ENCODE measurements at places on chromosomes 5 and 9.

DNA sequence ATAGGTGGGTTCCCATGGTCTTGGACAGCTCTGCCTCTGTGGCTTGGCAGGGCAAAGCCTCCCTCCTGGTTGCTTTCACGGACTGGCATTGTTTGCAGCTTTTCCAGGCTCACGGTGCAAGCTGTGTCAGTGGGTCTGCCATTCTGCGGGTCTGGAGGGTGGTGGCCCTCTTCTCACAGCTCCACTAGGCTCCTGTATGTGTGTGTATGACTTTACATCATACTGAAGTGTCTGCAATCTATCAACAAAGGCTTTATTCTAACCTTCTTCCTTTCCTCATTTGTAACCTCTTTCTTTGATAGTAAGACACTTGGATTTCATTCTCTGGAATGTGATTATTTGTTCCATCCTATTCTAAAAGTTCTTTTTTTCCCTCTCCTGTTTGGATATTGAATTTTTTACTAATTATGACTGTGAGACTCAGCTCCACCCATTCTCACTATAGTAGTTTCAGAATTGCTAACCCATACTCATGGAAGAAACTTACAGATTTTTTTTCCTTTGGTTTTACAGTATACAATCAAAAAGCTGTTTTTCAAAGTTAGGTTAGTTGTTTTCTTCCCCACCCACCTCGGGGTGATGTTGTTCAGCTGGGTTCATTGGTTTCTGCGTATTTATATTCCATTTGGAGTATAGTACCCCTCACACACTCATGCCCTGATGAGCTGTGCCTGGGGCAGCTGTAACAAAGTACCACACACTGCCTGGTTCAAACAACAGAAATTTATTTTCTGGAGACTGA, 144.6 kb upstream of the OTULINL start:
- no peak for DNase-seq

DNA sequence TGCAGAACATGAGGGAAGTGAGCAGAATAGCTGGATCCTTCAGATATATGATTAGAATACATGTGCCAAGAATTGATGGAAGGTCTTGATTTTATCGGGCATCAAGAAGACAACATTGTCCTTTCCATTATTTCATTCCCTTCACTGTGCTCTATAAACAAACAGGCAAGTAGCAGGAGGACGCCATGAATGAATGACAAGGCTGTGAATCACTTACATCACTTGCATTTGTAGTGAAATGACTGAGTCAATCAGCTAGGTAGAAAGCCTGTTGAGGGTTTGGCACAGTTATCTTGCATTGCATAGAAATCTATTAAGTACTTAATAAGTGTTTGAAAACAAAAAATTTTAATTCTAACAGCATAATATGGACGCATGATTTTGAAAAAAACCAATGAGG, 548.8 kb upstream of the IZUMO3 start:
- no peak for DNase-seq

GRCh38 chr9:10059044-10059443, 553.8 kb downstream of the PTPRD start:
- no peak for DNase-seq

GRCh38 chr5:107215611-107216010, 455.1 kb downstream of the EFNA5 start:
- DNase-seq = no peak

- no peak for DNase-seq
Measured at GRCh38 chr5:1647580-1647979, 123.8 kb upstream of the LPCAT1 start.

GRCh38 chr5:40962207-40962955, 53.1 kb downstream of the C7 start:
- no peak for DNase-seq

DNA sequence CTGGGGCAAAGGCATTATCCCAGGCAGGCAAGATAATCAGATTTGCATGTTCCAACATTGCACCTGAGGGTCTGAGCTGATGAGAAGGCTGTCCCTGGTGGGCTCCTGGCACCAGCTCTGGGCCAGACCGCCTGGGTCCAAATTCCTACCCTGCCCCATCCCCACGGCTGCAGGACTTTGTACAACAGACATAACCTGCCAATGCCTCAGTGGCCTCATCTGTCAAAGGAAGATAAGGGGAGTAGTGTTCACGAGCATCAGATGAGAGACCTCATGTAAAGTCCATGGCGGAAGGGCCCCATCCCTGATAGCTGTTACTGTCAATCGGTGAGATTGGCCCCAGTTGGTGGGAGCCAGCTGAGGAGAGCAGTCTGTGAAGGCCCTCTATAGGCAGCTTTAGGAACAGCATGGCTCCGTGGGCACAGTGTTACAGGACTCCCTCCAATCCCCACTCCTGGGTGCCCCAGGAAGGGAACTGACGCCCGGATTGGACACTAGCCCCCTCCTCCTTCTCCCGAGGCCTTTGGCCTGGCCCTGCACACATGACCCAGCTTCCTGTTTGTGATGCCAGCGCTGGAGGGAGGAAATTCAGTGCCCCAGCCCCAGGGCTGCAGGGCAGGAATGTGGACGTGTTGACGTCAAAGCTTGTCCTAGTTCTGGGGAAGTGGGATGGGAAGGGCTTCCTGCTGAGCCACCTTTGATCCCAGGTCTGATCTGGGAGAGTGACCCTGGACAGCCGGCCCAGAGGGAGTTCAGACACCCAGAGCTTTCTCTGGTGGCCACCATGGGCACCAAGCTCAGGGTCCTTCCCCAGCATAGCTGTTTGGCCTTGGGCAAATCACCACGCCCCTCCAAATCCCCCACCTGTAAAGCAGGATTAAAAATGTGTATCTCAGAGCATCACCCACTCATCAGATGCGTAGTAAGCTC, 56.2 kb downstream of the DUSP1 start:
- no peak for DNase-seq

- DNase-seq = peak; percentile 5
Measured at GRCh38 chr9:92770360-92770995, 5.8 kb upstream of the BICD2 start.

DNA sequence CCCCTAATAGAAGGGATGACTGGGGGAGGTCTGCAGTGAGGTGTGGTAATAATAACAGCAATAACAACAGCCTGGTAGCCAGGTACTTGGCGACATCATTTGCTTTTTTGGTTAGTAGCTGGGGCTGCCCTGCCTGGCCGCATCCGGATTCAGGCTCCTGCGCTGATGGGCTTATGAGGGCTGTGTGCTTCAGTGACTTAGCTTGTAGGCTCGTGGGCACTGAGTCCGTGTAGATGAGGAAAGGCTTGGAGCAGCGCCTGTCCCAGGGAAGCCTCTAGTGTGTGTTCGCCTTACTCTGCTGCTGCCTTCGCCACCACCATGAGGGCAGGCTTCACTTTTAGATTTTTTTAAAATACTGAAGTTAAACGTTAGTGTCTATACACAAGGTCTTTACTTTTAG, 4.5 kb downstream of the NDUFS6 start:
- DNase-seq = no peak

DNA sequence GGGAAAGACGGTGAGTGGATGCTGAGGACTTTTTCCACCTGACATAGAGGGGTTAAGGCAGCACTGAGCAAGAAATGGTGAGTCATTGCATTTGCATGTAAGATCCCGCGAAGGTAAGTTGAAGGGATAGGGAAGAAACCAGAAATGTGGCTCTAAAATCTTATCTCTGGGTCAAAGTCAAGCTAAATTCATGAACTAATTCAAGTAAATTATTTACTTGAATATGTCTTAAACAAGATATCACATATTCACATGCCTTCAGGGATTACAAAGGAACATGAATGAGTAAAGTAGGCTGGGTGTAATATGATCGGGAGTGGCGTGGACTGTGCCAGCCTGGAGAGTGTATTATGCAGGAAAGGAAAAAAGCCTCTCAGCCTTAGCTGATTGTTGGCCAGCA, 74.4 kb upstream of the EQTN start:
- no peak for DNase-seq

DNA sequence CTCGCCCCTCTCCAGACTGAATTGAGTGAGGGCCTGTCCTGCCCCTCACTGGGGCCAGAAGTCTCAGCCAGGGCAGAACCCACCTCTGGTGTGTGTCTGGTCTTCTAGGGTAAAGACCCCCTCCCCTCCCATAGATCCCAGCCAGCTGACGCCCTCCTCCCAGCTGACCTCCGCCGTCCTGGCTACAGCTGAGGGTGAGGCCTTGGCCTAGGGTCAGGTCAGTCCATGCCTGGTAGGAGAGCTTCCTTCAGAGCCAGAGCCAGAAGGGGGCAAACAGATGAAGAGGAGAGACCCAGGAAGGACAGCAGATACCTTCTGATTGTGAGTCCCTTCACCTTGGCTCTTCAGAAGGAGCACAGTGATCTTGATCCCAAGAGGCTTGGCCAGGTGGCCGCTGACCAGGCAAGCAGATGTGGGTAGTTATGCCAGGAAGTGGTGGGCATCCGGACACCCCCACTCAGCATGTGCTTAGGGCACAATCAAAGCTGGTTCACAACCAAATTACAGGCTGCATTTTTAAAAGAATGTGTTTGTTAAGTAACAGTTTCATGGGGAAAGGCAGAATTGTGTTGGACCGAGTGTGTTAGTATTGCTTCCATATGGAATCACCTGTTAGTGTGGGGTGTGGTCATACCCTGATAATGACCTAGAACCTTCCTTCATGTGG, 29.9 kb downstream of the JADE2 start:
- no peak for DNase-seq

DNA sequence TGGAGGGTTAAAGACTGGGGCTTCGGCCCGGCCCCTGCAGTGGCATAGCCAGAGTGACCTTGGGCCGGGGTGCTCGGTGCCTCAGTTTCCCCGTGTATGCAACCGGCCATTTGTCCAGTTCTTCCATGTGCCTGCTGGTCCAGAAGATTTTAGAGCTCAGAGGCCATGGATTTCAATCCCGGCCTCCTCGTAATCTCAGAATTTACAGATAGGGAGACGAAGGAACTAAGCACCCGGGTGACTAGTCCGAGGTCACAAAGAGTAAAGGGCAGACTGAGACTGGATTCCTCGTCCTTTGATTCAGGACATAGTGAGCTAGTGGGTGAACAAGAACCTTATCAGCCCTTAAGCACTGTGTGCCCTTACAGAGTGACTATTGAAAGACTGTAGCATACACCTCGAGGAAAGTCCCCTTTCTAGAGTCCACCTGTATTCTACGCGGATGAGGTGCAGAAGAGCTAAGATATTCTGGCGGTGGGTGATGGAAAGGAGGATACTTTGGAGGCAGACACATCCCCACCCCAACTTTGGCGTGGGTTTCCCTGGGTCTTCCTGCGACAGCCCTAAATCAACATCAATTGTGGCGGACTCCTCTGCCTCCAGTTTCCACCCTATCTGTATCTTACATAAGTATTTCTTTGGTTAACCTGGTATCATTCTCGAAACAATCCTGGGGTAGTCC, 597 bp downstream of the SLC31A1 start:
- no peak for DNase-seq

DNA sequence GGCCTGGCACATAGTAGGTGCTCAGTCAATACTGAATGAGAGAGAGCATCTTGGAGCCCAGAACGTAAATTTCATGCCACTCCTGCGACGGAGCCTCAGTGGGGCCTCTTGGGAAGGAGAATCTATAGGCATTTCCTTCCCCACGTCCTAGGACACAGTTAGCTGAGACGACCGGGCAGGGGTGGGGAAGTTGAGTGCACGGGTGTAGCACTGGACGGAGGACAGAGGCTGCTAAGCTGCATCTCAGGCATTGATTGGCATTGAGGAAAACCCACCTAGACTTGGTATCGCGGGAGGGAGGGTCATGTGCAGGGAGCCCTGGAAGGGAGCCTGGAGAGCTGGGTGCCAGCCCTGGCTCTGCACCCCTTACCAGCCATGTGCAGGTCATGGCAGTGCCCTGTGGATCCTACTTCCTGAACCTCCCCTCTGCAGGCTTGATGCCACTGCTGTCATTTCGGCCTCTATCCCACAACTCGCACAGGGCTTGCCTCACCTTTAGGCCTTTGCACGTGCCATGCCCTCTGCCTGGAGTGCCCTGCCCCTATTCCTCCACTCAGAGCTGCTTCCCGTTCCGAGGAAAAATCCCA, 25.6 kb downstream of the NEK6 start:
- no peak for DNase-seq

GRCh38 chr9:93252781-93253530, 69.0 kb downstream of the WNK2 start:
- DNase-seq = no peak

DNA sequence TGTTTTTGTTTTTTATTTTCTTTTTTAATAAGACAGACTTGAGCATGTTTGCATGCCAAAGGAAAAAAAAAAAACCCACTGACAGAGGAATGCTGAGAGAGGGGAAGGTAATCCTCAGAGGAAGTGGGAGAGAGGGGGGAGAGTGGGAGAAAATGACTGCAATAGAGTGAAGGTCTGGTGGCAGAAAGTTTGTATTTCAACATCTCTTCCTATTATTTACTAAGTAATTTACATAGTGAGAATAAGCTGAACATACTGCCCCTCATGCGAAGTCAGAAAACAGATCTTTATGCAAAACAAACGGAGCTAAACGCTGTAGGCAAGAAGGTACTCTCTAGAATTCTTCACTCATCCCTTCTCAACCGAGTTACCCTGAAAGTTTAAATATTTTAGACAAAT, 45.0 kb downstream of the ELL2 start:
- no peak for DNase-seq

DNA sequence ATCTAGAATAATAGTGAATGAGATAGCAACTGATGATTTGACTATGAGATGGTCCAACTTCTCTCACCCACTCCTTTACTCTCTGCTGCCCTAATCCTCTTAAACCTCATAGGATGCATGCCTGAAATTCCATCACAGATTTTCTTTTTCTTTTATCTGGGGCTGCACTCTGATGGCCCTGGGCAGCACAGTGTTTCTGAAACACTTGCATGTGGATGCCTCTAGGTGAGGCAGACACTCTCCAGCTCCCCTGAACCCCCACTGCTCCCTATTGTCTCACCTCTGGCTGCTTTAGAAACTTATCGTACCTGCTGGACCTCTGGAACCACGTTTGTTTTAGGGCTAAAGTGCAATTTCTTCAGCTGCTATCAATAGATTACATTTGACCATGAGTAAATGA, 67.5 kb downstream of the HTR4 start:
- no peak for DNase-seq

GRCh38 chr5:30725073-30725472, 468.4 kb upstream of the CDH6 start:
- DNase-seq = no peak

GRCh38 chr5:108459769-108460168, 77.9 kb upstream of the FBXL17 start:
- DNase-seq = no peak

- no peak for DNase-seq
Measured at GRCh38 chr9:105447386-105447813, 434 bp upstream of the FSD1L start.

DNA sequence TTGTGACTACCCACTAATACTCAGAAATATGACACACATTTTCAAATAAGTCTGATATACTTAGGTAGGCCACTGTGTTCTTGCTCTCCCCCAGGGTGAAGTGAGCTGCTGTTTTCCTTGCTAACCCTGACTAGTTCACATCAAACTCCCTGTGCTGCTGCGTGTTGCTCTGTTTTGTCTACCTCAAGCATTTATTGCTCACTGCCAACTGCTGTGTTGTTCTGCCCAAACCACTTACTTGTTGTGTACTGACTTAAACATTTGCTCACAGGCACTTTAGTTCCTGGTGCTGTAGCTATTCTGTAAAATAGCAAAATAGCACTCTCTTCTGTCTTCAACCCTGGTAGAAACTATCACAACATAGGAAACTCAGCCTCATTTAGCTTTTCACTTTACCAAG, 255.7 kb downstream of the HCN1 start:
- DNase-seq = no peak
